Epithelial cell of proximal tubule (primary cell): ENCODE measurements at places on chromosomes 4 and X.

DNA sequence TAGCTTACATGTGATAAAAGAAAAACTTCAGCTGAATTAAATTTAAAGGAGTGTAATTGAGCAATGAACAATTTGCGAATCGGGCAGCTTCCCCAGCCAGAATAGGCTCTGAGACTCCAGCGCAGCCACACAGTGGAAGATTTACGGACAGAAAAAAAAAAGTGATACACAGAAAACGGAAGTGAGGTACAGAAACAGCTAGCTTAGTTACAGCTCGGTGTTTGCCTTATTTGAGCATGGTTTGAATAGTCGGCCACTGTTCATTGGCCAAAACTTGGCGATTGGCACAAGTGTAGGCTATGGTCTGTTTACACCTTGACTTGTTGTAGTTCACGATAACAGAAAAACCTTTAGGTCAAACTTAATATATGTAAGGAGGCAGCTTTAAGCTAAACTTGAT, 16.7 kb upstream of the SUPT20HL1 start:
- DNase-seq = no peak

GRCh38 chr4:25531272-25531671, 124.4 kb upstream of the SLC34A2 start:
- no peak for DNase-seq

DNA sequence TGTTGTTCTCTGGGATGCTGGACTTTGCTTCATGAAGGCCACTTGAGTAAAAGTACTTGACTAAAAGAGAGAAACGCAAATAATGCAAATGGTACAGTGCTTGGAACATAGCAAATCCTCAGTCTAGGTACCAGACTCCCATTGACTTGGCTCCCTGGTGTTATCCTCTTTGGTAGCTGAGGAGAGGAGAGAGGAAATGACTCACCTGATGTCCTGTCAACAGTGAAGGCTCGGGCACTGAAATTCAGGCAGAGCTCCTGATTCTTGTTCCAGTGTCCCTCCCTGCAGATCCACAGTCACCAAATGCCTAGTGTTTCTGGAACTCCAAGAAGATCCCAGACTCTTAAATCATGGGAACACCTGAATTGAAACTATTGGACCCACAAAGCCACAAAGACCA, 22.5 kb upstream of the TCEAL4 start:
- DNase-seq = no peak

GRCh38 chr4:71186257-71186565, 152.6 kb upstream of the SLC4A4 start:
- DNase-seq = no peak
